ENCODE measurements at places on chromosomes 4 and X.

- DNase-seq = no peak
These were observed 9.4 kb downstream of the FNIP2 start for GRCh38 chr4:158778156-158778711.

GRCh38 chrX:14411326-14411725 lies 118.0 kb upstream of the GLRA2 start:
- DNase-seq = no peak

GRCh38 chr4:87946766-87947165 lies 28.7 kb upstream of the SPP1 start:
- no peak for DNase-seq

DNA sequence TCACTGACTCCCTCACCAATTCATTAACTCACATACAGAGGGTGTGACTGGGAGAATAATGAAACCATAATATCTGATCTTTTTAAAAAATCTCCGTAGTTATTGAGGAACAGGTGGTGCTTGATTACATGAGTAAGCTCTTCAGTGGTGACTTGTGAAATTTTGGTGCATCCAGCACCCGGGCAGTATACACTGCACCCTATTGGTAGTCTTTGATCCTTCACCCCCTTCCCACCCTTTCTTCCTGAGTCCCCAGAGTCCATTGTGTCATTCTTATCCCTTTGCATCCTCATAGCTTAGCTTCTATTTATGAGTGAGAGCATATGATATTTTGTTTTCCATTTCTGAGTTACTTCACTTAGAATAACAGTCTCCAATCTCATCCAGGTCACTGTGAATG lies 1143.8 kb downstream of the PCDH19 start:
- DNase-seq = no peak

- DNase-seq = no peak
These were observed 169.6 kb downstream of the GASK1B start for GRCh38 chr4:158003212-158003611.

DNA sequence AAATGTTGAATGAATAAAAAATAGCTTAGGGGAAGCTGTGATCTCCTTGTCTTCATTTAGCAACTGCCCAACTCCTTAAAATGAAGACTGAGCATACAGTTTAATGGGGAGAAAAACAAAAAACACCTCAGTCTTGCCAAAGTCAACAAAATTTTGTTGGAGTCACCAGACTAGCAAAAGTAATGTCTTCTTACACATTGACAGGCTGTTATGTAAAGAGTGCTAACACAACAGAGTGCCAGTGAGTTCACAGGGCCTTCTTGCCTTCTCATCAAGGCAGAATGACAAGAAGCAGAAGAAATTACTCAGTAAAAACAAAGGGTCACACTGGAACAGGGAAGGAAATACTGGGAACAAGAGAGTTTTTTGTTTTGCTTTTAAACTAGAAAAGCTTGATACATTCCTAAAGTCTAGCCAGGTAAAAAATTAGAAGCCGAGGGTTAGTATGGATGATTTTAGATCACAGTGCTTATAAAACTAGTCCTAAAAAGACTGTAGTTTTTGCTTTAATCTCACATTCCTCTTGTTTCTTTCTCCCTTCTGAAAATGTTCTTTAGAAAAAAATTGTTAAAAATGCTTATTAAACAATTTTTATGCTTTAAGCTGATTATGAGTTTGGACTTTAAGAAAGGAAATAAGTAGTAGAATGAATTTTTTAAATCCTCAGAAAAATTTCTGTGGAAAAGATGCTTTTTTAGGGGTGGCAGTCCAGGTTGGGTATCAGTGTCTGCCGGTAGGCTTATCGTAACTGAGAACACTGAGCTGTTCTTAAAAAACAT lies 38.7 kb upstream of the FRAS1 start:
- no peak for DNase-seq

GRCh38 chr4:6282314-6282771 lies 12.7 kb downstream of the WFS1 start:
- DNase-seq = no peak

- no peak for DNase-seq
These were observed 32.0 kb upstream of the TBC1D1 start for GRCh38 chr4:37858872-37859271.

DNA sequence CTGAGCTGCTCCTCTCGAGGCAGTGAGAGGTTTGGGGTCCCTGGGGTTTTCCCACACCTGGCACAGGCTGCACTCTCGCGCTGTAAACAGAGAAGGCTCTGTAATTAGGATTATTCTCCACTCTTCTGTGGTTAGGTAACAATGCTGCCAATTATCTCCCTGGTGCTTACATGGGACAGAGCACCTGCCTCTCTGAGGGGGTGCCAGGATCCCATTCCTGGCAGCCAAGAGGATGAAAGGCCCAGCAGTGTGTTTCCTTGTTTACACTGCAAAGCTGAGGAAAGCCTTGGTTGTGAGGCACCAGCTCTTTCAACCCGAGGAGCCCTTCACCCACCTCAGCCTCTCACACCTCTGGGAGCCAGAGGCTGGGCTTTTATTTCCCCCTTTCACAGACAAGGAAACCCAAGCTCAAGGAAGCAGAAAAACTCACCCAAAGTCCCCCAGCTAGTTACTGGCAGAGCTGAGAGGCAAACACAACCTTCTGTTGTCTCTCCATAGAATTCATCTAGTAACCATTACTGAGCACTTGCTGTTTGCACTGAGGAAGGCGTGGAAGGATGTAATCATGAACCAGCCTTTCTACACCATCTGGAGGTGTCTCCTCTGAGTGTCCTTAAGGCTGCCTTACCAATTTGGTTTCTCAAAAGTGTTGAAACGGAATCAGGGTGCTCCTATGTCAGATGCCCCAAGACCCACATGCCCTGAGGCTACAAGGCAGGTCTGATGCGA lies 39.7 kb upstream of the PROM1 start:
- DNase-seq = no peak

- DNase-seq = peak; percentile 20
These were observed 82.4 kb upstream of the MTM1 start for GRCh38 chrX:150486011-150486410.

DNA sequence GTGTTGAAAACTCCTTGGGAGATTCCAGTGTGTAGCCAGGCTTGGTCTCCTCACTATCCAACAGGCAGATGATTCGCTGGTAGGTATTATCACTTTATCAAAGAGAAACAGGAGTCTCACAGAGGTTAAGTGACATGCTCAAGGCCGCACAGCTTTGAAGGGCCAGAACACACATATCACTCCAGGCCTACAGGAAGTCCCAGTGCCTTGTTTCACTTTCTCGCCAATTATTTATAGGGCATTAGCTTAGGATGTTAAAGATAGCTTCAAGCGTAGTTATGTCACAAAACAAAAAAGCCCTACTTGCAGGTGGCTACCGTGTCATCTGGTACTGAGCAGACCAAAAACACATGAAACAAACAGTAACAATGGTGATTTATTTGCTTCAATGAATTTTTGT lies 13.2 kb downstream of the ATP8A1 start:
- DNase-seq = no peak

- no peak for DNase-seq
These were observed 432.1 kb downstream of the ADAM29 start for GRCh38 chr4:175350246-175350645.

GRCh38 chrX:129686422-129686948 lies 31.7 kb upstream of the APLN start:
- no peak for DNase-seq

- DNase-seq = no peak
These were observed 92.5 kb upstream of the EDA2R start for GRCh38 chrX:66731398-66731797.

DNA sequence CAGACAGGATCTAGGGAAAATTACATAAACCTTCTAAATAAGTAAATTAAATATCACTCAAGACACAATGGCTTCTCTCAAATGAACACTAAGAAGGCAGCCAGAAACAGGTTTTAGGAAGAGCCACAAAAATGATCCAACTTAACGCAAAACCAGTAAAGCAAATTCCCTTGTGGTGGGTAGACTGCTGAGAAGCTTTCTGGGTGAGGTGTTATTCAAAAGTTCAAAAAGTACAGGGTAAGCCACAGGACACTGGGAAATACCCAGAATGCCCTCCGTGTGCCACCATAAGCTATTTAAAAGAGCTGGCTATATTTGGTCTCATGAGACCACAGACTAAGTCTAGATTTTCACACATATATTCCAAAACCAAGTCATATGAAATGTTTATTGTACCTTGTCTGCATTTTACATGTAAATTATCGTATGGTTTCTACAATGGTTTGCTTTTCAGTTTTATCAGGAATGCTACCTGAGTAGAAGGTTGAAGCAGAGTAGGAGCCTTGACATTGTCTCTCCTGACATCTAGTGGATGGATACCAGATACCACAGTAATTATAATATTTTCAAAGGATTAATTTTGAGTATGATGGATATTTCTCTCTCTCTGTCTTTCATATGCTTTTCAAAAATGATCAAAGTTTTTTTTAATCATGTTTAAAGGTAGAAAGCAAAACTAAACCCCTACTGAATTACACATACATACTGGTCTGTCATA lies 109.3 kb upstream of the KLHL13 start:
- no peak for DNase-seq

GRCh38 chr4:18540349-18540748 lies 518.8 kb upstream of the LCORL start:
- no peak for DNase-seq

DNA sequence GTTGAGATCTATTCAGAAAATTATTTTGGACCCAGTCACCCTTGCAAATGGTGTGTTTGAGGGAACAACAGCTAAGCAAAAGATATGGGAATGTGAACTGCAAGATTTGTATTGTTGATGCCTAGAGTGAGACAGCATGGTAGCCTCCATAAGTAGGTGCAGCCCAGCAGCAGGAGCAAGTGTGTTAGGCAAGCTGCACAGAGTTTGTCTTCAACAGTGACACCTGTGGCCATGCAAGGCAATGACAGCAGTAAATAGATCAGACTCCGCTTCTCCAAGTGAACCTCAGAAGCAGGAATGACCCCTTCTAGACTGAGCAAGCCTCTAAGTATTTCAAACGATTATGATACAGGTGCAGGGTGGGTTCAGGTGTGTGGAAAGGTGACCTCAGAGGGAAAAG lies 133.4 kb upstream of the MSX1 start:
- no peak for DNase-seq

DNA sequence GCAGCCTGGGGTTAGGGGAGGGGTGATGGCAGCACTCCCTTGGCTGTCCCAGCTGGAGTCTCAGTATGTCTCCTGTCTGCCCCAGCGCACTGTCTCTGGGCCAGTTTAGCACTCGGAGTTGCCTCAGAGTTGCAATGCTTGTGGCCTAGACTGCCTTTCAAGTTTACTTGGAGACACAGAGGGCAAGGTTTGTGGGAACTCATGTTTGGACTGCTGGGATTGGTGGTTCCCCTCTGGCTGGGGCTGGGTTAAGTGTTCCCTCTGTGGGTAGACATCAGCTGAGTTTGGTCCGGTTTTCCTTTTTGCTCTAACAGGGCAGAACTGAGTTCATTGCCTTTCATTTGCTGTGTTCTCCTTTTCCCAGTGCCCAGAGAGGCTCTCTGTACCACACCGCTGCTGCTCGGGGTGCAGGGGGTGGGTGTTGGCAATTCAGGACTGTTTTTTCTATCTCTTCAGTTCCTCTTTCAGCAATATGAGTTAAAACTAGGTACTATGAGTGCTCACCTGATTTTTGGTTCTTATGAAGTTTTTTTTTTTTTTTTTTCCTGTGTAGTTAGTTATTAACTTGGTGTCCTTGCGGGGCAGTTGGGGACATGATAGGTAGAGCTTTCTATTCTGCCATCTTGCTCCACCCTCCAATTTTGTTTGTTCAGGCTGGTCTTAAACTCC lies 17.2 kb downstream of the RAB33B start:
- no peak for DNase-seq

DNA sequence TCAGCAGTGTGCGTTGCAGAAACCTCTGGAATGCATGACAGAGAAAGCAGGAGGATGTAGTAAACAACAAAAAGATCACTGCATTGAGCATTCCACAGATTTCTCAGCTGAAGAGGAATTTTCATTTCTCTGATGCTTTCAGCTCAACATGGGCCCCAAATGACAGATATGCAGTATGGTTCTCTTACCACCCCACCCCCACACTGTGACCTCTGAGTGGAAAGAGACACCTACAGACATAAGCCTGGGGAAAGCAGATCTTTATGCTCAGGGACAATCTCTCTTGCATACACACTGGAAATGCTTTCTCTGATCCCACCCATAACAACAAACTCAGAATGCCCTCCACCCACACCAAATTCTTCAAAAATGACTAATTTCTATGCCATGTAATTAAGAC lies 983.7 kb upstream of the LCORL start:
- DNase-seq = no peak

- DNase-seq = no peak
These were observed 327.4 kb downstream of the PPP3CA start for GRCh38 chr4:101019941-101020401.

DNA sequence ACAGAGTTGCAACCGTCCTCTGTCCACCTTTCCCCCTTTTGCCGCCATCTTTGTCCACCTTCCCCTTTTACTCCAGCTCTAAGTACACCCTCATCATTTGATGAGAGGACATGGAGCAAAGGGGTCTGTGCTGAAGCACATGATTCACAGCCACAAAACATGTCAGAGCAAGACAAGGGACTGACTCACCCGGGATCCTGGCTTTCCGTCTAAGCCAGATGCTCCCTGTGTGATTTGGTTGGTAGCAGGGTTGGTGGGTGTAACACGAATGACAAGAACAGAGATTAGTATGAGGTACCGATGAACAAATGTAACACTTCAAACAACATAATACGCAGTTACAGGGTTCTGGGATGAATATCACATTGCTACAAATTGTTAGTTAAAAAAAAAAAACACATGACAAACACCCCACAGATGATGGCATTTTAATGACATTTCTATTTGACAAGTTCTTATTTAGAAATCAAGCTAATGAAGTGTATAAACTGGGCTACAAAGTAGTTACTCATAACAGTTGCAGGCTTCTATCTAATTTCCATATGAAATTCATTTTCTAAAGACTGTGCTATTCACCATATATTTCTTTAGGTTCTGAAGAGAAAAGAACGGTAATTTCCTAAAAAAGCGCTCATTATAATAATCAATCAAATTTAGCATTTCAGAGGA lies 71.4 kb upstream of the ETNPPL start:
- no peak for DNase-seq

DNA sequence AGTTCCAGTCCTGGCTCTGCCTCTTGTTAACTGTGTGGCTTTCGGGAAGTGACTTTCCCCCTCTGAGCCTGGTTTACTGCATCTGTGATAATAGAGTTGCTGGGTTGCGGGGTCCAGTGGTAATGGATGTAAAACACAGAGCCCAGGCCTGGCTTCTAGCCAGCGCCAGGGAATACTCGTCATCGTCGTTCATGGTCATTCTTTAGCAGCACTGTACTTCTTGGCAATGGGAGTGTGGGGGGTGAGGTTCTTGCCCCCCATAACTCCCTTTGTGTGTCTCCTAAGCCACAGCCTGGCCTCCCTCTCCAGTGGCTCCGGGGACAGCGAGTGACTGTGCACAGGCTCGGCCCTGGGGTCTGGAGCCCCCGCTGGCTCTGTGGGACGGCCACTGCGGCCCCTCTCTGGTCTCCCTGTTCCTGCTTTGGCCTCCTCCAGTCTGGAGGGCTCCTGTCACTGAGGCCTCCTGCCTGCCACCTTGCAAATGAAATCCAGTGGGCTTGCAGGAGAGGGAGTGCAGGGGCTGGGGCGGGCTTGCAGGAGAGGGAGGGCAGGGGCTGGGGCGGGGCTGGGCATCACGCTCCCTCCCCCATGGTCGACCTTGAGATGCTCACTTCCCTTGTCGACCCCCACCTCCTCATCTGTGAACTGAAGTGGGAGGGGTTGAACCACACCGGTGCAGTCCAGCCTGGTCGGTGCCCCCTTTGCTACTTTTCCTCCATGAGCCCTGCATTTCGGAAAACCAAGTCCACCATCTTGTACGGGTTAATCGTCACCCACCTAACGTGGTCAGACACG lies 13.2 kb downstream of the PSAPL1 start:
- DNase-seq = no peak

GRCh38 chr4:82898322-82899243 lies 2.0 kb upstream of the THAP9 start:
- DNase-seq = no peak

All from stimulated activated CD4-positive, alpha-beta T cell treated with anti-CD3 and anti-CD28 coated beads, TNF-alpha, amount 100 ng/mL, for 48 hours (primary cell).